Pancreas (tissue), 10 donors: ENCODE measurements at places on chromosomes 13 and 19. TPM values are rescaled to one million over a fixed set of nuclear protein-coding genes. Genes with fewer than 3 reads are reported as not detected.

Gene SIAH3
- total RNA-seq = not detected

Gene SHD
- not detected for total RNA-seq

Gene CYP4F8
- not detected for total RNA-seq

Gene SLC25A41
- not detected for total RNA-seq

Gene SEMA6B
- 2.7 TPM for total RNA-seq

Gene CYP2A6
- not detected for total RNA-seq

Gene LILRB5
- 3.1 TPM for total RNA-seq

Gene ANGPTL4
- total RNA-seq = 31.6 TPM

Gene FCHO1
- total RNA-seq = 1.6 TPM

Gene SLC8A2
- total RNA-seq = 7.7 TPM

DNA sequence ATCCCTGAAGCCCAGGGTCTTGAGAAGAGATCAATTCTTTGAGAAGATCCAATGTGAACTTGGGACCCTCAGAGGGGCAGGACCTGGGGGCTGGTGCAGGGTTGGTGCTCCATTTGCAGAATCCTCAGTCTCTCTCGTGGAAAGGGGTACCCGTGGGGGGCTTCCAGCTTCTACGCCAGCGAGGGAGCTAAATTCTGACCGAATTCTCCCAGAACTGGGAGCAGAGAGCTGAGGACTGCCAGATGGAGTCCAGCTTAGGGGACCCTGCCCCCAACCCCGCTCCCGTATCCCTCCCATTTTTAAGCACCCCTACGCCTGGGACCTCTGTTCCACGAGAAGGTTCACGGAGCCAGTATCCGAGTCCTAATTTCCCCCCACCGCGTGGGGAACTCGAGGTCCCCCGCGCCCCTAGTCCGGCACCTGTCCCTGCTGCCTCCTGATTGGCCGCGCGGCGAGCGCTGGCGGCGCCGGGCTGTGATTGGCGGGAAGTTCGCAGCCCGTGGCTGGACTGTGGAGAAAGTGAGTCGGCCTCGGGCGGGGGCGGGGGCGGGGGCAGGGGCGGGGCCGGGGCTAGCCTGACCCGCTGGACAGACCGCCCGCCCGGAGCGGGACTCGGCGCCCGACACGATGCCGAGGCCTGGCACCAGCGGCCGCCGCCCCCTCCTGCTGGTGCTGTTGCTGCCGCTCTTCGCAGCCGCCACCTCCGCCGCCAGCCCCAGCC lies 4.4 kb upstream of the LTBP4 start:
- peak; percentile 82 for DNase-seq

DNA sequence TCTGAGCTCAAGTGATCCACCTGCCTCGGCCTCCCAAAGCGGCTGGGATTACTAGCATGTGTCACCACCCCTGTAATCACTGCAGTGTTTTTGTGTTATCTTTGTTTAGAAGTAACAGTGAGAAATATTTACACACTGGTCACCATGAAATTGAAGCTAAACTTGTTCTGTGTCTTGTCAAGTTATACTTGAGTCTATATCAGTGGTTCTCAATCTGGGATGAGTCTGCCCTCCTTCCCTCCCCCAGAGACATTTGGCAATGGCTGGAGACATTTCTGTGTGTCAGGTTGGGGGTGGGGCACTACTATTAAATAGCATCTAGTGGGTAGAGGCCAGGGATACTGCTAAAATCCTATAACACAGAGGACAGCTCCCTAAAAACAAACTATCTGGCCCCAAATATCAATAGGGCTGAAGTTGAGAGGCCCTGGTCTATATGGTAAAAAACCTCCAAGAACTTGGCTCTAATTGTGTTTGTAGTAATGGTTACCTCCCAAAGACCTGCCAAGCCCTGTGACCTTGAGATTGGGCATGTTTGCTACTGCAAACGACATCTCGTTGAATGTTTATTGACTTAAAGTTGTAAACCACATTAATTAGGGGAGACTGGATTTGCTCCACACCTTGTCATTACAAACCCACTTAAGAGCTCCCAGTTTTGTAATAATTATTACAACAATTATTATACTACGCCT lies 6.9 kb downstream of the CTU1 start:
- no peak for DNase-seq

DNA sequence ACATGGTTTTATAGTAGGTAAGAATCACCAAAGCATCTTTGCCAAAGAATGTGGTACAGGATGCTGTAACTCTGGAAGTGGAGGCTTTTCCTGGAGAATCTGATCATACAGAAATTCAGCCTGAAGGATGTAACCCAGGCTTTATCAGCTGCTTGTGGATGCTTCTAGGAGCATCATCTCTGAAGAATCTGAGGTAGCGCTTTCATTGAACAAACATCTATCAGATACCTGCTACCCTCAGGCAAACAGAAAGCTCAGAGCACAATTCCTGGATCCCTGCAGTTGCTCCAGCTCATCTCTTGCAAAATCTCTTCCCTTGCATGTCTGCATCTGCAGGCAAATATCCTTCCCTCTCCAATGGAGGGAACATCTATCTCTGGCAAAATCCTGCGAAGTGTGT lies 9.3 kb downstream of the FAM124A start:
- no peak for DNase-seq

DNA sequence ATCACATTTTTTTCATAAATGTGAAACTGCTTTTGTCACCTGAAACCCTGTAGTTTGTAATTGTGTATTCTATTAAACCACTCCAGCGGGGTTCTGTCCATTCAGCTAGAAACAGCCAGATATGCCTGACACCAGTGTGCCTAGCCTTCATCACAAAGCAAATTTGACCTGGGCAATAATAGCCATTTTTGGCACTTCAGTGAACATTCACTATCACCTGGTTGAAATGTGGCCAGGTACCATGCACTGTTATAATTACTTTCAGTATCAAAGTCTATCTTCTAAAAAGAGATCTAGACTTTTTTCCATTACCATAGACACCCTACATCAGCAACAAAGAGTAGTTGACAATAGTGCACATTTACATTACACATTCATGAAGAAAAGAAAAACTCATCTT lies 64.5 kb downstream of the ZNF257 start:
- DNase-seq = no peak

DNA sequence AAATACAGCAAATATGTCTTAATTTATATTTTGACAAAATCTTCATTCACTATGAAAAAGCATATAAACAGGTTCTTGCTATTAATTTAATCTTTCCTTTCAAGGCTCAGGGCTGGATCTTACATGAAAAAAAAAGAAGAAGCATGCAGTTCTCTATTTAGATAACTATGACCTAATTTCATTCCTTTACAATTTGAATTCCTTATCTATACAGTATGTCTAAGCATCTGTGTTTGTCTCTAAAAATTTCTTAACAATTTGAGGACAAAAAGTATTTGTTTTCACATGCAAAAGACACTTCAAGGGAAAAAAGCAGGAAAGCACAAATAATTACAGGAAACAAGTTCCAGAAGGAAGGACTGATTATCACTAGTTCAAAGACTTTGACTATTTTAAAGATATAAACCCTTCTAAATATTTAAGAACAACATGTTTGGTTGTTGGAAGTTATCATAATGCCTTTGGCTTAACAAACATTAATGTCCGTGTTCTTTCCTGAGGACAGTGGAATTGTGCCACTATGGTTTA lies 157.5 kb downstream of the TBC1D4 start:
- no peak for DNase-seq

DNA sequence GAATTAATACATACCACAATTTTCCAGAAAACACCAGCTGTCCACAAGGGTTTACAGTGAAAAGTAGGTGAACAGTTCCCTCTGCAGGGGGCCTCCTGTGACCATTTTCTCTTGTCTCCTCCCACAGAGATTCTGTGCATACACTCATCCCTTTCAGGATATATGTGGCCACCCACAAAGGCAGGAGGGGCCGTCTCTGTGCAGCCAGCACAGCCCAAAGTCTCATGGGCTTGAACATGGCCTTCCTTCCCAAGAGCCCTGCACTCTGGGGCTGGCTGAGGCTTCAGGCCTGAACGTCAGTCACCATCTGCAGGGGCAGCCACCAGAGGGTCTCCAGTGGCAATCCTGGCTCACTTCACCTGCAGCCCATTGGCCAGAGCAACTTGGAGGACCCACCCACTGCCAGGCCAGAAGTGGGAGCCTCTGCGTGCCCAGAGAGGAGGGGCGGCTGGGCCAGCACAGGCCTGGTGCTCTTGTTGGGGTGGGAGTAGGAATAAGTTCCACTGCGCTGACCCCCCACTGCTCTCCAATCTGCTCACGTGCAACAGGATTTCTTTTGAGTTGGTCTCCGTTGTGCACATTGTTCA lies 25.1 kb downstream of the TMEM161A start:
- no peak for DNase-seq

GRCh38 chr13:47945738-47946137 lies 55.3 kb downstream of the SUCLA2 start:
- no peak for DNase-seq

DNA sequence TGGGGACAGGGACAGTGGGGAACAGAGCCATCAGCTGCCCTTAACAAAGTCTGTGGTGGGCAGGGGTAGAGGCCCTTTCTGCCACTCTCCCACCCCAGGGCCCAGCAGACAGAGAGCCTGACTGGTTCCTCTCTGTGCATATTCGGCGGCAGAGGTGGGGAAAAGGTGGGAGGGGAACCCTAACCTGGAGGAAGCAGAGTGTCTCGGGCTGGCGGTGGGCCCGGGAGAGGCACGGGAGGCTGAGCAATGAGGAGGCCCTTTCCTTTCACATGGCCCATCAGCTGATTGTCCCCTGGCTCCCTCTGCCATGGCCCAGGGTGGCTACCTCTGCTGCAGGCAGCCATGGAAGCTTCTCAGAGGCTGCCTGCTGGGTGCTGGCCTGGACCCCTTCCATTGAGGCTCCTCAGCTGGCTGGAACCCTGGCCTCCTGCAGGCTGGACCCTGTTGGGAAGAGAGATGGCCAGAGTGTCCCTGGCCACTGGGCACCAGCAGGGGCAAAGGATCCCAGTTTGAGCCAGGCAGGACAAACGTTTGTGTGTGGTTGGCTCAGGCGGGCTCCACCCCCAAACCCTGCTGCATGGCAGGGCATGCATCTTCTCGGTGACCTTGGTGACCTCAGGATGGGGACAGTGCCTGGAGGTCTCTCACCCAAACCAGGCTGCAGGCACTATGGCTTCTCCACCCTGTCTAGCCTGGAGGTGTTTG lies 202.8 kb upstream of the ZNF536 start:
- DNase-seq = no peak

- no peak for DNase-seq
Observed at GRCh38 chr19:3183721-3184641, 1.7 kb upstream of the NCLN start.

DNA sequence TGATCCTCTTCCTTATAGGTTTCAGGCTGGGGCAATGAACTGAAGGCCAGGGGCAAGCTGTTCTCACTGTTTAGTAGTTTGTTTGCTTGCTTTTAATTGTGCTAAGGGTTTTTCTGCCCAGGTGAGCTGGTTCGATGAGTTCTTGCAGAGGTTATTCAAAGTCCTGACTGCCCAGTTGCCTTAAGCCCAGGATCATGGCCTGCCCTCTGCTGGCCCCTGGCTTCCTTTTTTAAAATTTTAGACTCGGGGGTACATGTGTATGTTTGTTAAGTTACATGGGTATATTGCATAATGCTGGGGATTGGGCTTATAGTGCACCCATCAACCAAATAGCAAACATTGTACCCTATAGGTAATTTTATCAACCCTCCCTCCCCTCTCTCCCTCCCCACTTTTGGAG lies 65.7 kb downstream of the ZNF536 start:
- DNase-seq = no peak

GRCh38 chr13:26300140-26300539 lies 46.2 kb downstream of the CDK8 start:
- DNase-seq = no peak

DNA sequence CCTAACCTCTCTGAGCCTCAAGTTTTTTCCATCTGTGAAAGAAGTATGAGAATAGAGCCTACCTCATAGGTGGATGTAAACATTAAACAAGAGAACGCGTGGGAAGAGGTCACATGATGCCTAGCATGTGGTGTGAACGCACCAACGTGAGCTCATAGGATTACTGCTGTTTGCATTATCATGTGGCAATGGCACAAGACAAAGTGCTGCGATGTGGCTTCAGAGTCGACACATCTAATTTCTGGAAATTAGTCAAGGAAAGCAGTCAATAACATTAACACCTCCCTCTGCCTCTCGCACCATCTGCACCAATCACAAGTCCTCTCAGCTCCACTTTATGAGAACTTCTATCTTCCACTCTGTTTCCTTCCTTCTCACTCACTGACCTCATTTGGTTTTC lies 489.7 kb downstream of the COG6 start:
- no peak for DNase-seq

DNA sequence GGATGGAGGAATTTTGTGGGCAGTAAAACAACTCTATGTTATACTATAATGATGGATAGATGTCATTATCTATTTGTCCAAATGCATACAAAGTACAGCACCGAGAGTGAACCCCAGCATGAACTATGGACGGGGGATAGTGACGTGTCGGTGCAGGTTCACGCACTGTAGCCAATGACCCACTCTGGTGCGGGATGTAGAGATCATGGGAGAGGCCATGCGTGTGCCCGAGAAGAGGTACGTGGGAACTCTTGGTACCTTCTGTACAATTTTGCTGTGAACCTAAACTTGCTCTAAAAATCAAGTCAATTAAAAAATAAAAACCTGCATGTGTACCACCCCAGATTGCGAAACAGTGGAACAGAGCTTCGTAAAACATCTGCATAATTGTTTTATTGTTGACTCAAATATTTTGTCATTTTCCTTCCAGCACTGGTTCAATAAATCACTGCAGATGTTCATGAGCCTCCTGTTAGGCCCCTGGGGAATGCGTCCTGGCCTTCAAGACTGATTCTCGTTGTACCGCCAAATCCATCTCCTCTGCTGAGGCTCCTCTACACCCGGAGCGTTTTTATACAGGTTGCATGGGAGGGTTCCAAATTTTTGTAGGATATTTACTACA lies 30.9 kb downstream of the COL4A1 start:
- DNase-seq = no peak

GRCh38 chr13:48231080-48231479 lies 1.9 kb upstream of the ITM2B start:
- no peak for DNase-seq

DNA sequence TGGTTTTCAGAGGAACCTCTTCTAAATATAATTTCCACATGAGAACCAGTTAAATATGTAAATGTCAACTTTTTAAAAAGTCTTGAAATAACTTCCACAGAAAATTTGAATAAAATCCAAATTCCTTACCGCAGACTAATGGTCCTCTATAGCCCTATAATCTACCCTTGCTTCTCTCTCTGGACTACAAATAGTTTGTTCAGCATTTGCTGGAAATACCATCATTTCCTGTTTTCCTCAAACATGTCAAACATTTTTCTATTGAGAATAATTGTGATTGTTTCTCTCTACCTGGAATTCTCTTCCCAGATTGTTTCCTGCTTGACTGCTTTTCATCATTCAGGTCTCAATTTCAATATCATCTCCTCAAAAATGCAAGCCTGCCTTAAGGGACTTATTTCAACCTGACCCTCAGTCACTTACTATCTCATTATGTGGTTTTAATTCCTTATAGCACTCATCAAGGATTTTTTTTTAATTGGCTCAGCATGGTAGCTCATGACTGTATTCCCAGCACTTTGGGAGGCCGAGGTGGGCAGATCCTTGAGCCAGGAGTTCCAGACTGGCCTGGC lies 898.9 kb upstream of the MIR17HG start:
- no peak for DNase-seq

DNA sequence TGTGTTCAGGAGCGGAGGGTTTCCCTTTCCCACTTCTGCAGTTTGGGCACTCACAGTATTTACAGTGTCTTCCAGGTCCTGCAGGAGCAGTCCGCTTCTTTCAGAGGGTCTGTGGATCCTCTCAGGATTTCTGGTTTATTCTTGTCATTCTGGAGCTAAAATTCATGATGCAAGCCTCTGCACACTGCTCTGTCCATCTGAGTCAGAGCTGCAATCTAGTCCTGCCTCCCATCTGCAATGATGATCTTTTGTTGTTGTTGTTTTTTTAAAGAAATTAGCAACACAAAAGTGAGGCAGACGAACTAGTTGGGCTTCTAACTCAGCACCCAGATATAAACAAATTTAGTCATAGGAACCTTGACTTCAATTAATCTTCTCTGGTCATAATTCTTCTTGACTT lies 86.5 kb downstream of the DLEU7 start:
- DNase-seq = no peak
